HEK293T (cell line): ENCODE measurements at places on chromosomes 5 and 9.

GRCh38 chr5:131649161-131649560 lies 14.1 kb upstream of the RAPGEF6 start:
- DNase-seq = no peak

DNA sequence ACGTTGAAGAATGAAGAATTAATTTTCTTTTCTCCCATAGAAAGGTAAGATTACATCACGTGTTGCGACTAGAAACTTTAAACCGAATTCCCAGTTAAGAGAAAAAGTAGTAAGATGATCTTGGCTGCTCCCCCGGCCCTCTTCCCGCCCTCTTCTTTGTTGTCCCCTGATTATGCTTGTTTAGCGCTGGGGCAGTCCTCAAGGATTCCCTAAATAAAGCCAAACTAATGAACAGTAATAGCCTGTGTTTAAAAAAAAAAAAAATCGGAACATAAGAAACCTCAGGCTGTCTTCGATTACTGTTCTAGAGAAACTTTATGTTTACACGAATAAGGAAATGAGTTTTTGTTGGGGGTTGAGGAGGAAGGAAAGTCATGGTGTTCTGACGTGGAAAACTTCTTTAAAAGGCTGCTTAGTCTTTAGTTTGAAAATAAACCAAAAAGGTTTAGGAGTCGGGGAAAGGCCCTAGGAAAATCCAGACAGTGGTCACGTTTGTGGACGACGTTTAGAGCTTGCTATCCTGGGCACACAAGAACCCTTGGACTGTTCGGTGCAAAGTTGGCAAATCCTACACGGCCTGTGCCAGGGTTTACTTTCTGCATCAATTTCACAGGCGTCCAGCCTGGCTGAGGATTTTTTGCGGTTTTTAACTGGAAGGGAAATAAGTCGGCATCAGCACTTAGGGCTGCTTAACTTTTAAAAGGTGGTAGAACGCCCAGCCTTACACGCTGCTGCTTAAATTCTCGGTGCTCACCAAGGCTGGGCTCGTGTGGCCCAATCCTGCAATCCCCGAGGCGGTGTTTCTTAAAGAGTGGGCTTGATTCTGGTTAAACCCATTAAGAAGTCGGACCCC lies 1.1 kb upstream of the MAT2B start:
- DNase-seq = peak; percentile 9

DNA sequence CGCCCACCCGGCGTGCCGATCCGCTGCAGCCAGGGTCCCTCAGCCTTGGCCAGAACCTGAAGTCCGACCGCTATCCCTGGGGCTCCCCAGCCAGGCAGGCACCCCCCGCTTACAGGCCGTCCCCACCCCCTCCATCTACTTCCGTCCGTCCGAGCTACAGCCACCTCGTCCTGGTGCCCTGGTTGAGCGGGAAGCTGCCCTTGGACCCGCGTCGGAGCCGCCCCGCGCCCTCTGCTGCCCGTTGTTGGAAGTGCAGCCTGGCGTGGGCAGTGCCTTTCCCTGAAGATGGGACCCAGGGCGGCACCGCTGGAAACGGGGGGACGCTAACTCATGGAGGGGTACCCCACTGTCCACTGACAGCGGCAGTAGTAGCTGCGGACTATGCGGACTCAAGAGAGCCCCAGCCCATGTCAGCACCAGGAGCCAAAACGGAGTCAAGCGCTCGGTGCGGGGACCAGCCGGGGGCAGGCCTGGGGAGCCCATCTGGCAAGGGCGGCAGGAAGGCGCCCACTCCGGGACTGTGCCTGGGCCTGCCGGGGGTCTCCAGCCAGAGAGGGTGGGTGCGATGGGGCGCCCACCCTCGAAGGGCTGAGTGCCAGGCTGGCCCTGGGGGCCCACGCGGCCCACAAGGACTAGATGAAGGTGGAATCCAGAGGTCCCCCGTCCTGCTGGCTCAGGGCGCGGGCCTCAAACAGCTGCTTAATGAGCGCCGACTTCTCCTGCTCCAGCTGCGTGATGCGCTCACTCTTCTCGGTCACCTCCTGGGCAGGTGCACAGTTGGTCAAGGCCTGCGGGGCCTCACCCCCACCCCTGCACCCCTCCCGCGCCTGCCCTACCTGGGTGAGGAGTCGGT lies 6.1 kb downstream of the SAPCD2 start:
- DNase-seq = peak; percentile 82

GRCh38 chr5:134436523-134437339 lies 25.1 kb upstream of the CDKN2AIPNL start:
- DNase-seq = no peak

GRCh38 chr9:136625101-136626065 lies 37.3 kb upstream of the EGFL7 start:
- no peak for DNase-seq

DNA sequence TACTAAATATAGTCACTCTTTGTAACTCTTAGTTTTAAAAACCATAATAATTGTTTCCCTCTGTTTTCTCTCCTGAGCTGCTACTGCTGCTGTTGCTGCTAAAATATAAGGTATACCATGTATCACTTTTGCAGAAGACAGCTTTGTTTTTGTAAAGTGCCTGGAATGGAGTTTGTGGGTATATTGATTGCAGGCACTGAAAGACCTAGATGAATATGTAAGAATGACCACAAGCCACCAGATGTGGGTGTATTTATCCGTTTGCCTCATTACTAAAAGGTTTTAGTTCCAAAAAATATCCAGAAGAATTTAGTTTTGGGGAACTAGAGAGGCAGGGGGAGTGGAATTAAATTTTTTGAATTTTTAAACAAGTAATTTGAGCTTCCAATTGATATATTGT lies 151.1 kb upstream of the CDKN2B start:
- DNase-seq = no peak

DNA sequence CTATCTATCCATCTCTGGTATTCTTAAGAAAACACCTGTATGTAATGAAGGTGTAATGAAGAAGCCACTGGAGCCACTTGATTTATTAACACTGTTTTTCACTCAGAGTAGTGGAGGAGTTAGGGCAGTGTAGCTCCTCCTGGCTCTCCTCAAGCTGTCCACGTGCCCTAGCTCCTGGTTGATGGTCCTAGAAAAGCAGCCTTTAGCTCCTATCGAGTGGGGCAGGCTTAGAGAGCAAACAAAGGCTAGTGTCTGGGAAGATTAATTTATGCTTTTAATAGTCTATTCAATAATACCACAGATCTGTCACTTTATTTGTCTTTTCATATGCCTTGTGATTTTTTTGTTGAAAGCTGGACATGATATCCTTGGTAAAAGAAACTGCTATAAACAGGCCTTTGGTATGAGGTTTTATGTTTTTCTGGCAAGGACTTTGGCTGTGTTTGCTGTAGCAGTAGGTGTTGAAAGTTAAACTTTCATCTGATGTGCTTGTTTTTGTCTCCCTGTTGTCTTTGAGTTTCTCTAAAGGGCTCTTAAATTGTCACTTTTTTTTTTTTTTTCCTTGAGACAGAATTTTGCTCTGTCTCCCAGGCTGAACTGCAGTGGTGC lies 141.1 kb downstream of the GCNT1 start:
- no peak for DNase-seq

GRCh38 chr9:130857864-130858738 lies 23.0 kb downstream of the ABL1 start:
- DNase-seq = no peak

- DNase-seq = no peak
Observed at GRCh38 chr5:144086295-144086694, 84.2 kb downstream of the YIPF5 start.

GRCh38 chr5:101458587-101458986 lies 555.5 kb upstream of the ST8SIA4 start:
- no peak for DNase-seq

DNA sequence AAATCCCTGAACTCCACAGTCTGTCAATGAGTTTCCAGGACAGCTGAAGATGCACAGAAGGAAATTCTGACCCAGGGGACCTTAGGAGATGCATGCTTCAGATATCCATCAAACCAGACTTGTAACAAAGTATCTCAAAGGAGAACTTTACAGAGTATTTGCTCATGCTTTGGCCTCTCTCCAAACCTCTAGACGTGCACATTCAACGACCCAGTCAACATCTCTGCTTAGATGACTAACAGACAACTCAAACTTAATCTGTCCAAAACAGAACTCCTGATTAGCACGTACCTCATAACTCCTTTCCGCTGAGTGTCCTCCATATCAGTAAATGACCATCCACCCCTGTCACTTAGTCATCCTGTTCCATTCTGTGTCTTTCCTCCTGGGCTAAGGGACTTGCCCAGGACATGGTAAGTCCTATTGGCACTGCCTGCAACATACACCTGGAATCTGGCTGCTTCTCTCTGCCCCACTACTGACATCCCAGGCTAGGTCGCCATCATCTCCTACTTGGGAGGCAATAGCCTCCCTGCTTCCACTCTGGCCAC lies 107.4 kb downstream of the LMNB1 start:
- no peak for DNase-seq

DNA sequence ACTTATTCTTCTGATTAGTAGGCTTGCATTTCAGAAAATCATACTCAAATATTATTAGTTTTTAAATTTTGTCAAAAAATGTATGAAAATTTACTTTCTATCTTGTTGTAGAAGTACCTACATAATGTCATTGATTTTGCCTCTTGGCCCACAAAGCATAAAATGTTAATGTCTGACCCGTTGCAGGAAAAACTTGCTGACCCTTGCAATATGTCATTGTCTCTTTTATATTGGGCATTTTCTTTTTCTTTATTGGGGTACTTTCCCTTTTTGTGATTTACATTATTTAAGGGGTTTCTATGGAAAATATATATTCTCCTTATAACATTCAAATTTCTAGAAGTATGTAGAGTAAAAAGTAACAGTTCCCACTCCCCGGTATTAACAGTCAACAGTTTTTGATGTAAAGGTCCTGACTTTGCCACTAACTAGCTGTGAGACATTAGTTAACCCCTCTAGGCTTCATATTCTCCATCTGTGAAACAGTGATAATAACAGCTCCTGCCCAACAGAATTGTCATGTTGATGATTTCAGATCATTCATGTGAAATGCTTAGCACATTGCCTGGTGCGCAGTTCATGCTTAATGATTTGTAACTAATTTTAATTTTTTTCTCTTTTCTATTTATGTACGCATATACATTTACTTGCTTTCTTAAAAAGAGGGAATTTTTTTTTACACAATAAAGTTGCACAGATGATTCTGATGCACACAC lies 243.2 kb downstream of the ARHGAP26 start:
- no peak for DNase-seq

GRCh38 chr9:130024597-130024994 lies 18.4 kb downstream of the FNBP1 start:
- no peak for DNase-seq

- no peak for DNase-seq
Observed at GRCh38 chr9:130417602-130418001, 27.2 kb upstream of the ASS1 start.

DNA sequence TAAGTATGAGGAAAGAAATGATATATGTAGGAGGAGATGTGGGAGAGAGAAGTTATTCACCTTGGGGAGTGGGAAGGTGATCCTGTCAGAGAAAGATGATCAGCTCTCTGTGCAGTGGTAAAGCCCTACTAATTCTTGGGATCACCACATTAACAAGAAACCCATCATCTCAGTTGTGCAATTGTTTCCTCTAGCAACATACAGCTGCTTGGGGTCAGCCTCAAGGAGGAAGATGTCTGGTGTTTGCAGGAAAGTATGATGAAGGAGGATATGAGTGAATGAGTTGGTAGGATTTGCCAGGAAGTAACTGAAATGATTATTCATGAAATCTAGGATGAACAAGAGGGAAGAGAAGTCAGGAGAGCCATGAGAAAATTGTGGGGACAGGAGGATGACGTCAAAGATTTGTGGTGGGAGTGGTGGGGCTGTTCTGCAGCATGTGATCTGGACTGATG lies 50.1 kb downstream of the TNFSF8 start:
- no peak for DNase-seq

DNA sequence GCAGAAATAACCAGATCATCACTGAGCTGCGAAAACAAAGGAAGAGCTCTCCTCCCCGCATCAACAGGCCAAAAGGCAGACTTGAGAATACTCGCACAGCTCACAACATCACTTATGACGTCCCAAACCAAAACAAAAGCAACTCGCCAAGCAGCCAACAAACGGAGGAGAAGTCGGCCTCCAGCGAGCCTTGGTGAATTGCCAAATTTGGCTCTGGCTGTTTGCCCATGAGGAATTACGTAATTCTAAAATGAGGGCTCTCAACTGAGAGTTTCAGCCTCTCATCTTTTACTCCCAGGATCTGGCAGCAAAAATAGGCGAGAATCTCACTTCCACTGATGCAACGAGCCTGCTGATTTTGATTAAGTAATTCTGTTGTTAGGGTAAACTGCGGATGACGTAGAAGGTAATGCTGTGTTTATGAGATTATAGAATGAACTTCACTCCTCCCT lies 51.7 kb upstream of the SEMA6A start:
- peak; percentile 31 for DNase-seq

DNA sequence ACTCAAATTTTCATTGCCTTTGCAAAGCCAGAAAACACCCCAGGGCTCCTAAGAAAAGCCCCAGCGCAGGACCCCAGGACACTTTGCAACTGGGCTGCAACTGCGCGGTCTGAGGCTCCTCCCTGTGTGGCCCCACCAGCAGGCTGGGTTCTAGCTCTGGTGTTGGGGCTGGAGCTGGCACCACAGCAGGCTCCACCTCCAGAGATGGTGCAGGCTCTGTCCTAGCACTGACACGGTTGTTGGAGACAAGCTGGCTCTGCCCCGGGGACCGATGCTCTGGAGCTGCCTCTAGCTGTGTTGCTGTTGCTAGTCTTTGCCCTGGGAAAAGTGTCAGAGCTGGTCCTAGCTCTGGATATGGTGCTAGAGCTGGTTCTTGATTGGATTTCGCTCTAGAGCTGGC lies 13.6 kb downstream of the LCN10 start:
- DNase-seq = no peak

GRCh38 chr5:110414360-110414759 lies 312.1 kb downstream of the TMEM232 start:
- no peak for DNase-seq

- DNase-seq = no peak
Observed at GRCh38 chr5:178427576-178428197, 162.5 kb downstream of the COL23A1 start.

- DNase-seq = no peak
Observed at GRCh38 chr9:132348676-132349075, 6.1 kb downstream of the SETX start.

GRCh38 chr5:89595056-89595455 lies 712.1 kb upstream of the MEF2C start:
- DNase-seq = no peak
